HepG2 (cell line): ENCODE measurements at places on chromosomes 5 and 9. TPM values are rescaled to one million over a fixed set of nuclear protein-coding genes. Genes with fewer than 3 reads are reported as not detected.

Gene OR13D1
- polyA plus RNA-seq: not detected in 2 replicates

Gene GPR21
- 0.18 and 0.32 TPM in 2 replicates for polyA plus RNA-seq

Gene GNA14
- polyA plus RNA-seq: not detected in 2 replicates

Gene KIF27
- polyA plus RNA-seq: 0.82 and 0.95 TPM in 2 replicates

Gene PAIP2
- polyA plus RNA-seq: 56.5 and 76.3 TPM in 2 replicates

Gene PPP1R26
- 8.6 and 11.9 TPM in 2 replicates for polyA plus RNA-seq

Gene SV2C
- polyA plus RNA-seq: not detected in 2 replicates

Gene EIF4E1B
- polyA plus RNA-seq: not detected in 2 replicates

Gene DNAH5
- 0.09 and 0.12 TPM in 2 replicates for polyA plus RNA-seq

Gene AJM1
- polyA plus RNA-seq: 1.2 and 1.4 TPM in 2 replicates

Gene C9orf153
- 0.17 and 0.25 TPM in 2 replicates for polyA plus RNA-seq

Gene COL27A1
- polyA plus RNA-seq: 89.1 and 105 TPM in 2 replicates

Gene RNF145
- polyA plus RNA-seq: 21.8 and 24.6 TPM in 2 replicates

Gene ADAMTS13
- 4.5 and 5.0 TPM in 2 replicates for polyA plus RNA-seq

Gene CTSV
- 8.4 and 10.6 TPM in 2 replicates for polyA plus RNA-seq

Gene CER1
- polyA plus RNA-seq: 0.17 and 0.18 TPM in 2 replicates

Gene ZNF608
- polyA plus RNA-seq: 0.66 and 0.68 TPM in 2 replicates

Gene HEMGN
- polyA plus RNA-seq: not detected in 2 replicates
